ENCODE measurements at places on chromosomes 1 and 21. TPM values are rescaled to one million over a fixed set of nuclear protein-coding genes. Genes with fewer than 3 reads are reported as not detected.

The SYNC gene
- 6.0 TPM for polyA plus RNA-seq

The MINDY1 gene
- polyA plus RNA-seq, result 47.5 TPM

The FAM72D gene
- polyA plus RNA-seq, result 3.3 TPM

The LIN28A gene
- polyA plus RNA-seq, result not detected

The TRPM2 gene
- polyA plus RNA-seq, result 17.8 TPM

The VHLL gene
- polyA plus RNA-seq, result 0.38 TPM

GRCh38 chr1:241131636-241132194 lies 225.3 kb downstream of the RGS7 start:
- no peak for DNase-seq

DNA sequence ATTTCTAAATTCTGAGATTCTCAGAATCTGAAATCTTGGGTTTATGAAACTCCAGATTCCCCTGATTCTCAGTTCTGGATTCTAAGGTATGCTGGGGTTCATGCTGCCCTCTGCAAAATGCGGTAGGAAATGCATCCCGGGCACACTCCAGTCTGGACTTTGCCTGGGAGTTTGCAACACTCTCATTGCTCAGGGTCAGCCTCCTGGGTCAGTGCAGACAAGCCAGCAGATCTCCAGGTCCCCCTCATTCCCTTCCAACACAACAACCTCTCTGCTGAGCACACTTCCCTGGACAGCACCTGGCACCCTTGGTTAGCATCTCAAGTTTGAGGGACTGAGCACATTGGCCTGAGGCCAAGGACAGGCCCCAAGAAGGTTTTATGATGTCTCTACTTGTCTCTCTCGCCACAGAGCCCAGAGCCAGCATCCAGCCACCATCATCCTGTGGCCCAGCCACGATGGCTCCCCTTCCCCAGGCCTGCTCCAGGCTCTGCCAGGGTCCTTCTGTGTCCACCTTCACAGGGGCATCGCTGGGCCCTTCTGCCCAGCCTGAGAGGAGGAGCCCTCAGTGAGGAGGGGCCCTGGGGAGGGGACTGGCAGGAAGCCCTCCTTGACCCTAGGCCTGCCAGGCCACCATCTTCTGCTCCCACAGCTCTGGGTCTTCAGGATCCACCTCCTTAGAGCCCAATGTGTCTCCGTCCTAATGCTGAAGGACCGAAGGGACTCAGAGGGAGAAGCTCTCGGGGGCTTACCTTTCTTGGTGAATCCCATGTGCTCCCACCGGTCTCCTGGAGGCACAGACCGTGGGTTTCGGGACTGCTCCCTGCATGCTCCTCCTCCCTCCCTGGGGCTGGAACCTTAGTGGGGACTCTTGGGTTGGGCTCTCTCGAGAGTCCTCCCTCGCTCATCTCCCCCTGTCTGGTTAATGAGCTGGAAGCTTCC lies 550.7 kb downstream of the PTPRU start:
- DNase-seq, result no peak

DNA sequence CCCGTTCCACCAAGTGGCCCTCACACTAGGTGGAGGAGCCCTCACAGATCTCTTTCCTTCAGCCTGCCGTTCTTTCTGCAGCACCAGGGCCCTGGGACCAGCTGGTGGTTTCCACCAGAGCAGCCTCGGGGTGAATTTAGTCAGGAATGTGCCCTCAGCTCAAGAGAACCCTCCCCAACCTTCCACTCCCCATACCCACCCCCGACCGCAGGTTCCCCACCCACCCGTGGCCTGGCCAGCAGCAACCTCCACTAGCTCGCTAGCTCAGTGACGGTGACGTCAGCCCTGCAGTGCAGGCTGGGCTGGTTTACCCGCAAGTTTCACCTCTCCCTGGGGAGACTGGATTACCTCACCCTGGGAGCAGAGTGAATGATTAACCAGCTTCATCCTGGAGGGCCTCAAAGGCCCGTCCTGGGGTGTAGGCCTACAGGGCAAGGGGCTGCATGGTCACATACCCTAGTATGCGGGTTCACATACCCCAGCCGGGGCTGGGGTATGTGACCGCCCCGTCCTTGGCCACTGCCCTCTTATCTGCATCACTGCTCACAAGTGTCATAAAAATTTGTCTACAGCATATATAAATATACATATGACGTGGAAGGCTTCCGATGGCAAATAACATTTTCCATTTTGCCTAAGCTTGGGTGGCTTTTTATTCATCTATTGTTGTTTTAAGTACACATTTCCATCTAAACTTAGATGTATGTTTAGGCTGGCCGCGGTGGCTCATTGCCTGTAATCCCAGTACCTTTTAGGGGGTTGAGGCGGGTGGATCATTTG lies 24.5 kb downstream of the ELF3 start:
- no peak for DNase-seq

- DNase-seq, result no peak
Observed at GRCh38 chr1:168421399-168422004, 122.3 kb downstream of the XCL2 start.

GRCh38 chr21:42855937-42856335 lies 23.4 kb downstream of the WDR4 start:
- no peak for DNase-seq

GRCh38 chr1:95582191-95582590 lies 348.2 kb downstream of the RWDD3 start:
- peak; percentile 45 for DNase-seq

- no peak for DNase-seq
Observed at GRCh38 chr1:217272385-217272784, 358.5 kb downstream of the GPATCH2 start.

- no peak for DNase-seq
Observed at GRCh38 chr1:59553371-59553770, 256.5 kb downstream of the FGGY start.

GRCh38 chr1:63828322-63829044 lies 54.7 kb downstream of the ROR1 start:
- DNase-seq, result no peak

DNA sequence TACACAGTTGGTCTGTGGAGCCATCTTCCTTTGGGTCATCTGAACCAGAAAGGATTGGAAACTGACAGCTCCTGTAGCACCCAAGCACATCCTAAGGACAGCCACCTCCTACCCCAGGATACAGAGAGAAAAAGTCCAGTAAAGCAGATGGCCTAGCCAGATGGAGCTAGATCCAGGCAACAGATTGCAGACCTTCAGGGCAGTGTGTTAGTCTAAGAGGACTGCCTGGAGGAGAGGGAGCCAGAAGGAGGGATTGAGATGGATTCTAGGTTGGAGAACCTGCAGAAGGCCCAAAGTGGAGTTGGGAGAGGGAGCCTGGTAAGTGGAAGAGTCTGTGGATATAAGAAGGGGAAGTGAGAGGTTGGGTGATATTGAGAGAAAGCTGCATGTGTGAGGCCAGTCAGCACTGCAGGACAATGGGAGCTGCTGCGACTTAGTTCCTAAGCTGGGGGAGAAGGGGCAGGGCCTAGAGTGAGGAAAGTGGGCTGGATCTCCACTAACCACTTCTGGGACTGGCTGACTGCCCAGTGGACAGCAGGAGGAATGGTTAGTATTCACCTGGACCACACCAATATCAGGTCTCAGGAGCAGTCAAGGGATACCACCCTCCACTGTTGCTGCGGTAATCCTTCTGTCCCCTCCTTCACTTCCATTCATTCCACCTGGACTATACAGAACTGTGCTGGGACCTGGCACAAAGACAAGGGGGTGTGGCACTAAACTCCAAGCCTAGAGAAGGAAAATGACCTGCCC lies 13.4 kb downstream of the BCAN start:
- DNase-seq, result no peak

- no peak for DNase-seq
Observed at GRCh38 chr1:6897138-6897537, 111.9 kb downstream of the CAMTA1 start.
